Hypothalamus (tissue), 51 donors: ENCODE measurements at places on chromosomes 3 and 15.

GRCh38 chr3:150958683-150959082 lies 13.8 kb downstream of the CLRN1 start:
- no peak for DNase-seq

- no peak for DNase-seq
These were observed 54.7 kb downstream of the ISL2 start for GRCh38 chr15:76391309-76391708.

GRCh38 chr3:63990733-63991132 lies 32.6 kb downstream of the PSMD6 start:
- DNase-seq: no peak

DNA sequence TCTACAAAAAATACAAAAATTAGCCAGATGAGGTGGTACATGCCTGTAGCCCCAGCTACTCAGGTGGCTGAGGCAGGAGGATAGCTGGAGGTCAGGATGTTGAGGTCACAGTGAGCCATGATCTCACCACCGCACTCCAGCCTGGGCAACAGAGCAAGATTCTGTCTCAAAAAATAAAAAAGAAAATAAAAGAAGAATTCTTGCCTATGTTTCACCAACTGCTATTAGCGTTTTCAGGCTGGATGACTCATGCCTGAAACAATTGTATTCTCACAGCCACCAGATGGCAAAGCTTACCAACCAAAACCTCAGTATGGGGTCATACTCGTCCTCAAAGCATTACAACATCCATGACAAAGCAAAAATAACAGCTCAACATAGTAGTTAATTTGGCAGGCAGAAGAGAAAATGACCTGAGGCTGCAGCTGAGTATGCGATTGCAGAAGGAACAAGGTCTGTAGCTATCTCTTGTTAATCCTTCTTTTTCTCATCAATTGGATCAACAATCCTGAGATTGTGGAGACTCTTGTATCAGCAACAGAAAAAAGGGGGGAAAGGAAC lies 52.2 kb downstream of the TP53BP1 start:
- DNase-seq: peak; percentile 4

- DNase-seq: no peak
These were observed 45.4 kb downstream of the LPP start for GRCh38 chr3:188199386-188199785.

- no peak for DNase-seq
These were observed 18.6 kb downstream of the GPD1L start for GRCh38 chr3:32125012-32125411.

GRCh38 chr15:55897560-55898336 lies 95.7 kb downstream of the NEDD4 start:
- no peak for DNase-seq

DNA sequence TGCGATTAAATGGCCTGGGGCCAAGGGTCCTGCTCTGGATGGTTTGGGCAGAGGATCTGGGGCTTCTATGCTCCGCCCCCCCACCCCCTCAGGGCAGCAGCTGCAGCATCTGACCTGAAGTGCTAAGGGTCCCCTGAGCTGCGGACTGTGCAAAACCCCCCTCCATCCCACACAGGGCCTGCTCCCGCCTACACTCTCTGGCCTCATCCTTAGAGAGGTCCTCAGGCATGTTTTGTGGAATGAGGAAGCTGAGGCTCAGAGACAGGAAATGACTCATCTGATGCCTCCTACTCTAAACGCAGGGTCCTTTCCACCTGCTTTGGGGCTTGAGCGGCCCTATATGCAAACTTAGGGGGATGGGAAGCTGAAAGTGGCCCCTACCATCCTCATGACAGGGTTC lies 59.5 kb upstream of the CTSH start:
- DNase-seq: no peak

- no peak for DNase-seq
These were observed 6.2 kb upstream of the TMF1 start for GRCh38 chr3:69058180-69058946.

DNA sequence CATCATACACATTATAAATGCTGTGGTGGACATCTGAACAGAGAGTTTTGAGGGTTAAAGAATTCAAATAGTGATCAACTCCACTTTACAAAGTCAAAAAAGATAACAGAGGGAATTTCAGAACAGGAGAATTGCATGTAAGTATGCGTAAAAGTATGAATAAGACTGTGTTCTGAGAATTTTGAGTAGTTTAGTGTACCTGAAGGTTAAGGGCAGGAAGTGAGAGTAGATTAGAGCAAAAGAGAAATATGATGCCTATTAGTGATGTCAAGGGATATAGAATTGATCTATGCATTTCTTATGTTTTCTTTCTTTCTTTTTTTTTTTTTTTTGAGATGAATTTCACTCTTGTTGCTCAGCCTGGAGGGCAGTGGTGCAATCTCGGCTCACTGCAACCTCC lies 53.1 kb downstream of the TP63 start:
- no peak for DNase-seq

GRCh38 chr3:95775486-95776094 lies 1038.8 kb upstream of the EPHA6 start:
- no peak for DNase-seq

DNA sequence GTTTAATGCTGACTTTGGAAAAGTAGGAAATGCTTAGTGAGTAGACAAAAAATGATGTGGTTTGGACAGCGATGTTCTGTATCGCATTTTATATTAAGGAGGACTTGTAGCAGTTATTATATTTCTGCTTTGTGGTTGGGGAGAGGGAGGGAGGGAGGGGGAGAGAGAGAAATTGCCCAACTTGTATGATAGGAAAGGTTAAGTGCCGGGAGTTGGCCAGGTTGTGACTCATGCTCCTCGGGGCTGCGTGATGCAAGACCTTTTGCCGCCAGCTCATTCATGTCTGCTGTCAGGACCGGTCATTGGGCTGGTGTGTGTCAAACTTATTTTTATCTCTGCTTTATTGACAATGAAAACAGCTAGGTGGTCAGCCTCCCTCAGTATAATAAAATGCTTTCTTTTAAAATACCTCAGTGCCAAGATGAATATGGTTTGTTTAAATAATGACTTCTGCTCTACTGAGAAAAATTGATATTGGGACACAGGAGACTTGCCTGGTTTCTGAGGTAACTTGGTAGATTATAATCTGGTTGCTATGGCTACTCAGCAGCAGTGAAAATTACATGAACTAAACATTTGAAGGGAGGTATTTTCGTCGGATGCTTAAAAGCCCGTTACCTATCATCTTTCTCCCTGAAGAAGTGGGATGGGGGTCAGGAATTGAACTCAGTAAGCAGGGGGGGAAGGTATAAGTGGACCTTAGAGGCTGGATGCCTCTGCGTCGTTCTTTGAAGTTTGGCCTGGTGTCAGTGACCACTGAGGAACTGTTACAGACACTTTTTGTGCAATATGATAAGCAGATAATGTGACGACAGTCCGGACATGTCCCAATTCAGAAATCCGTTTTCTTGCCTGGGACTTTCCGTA lies 90.7 kb downstream of the FNDC3B start:
- no peak for DNase-seq

GRCh38 chr3:58078610-58079009 lies 70.4 kb downstream of the FLNB start:
- DNase-seq: no peak
